ENCODE measurements at places on chromosomes 3 and 15. TPM values are rescaled to one million over a fixed set of nuclear protein-coding genes. Genes with fewer than 3 reads are reported as not detected.

The ALPK3 gene
- 33.5 TPM for total RNA-seq

The ZIC4 gene
- total RNA-seq = 3.4 TPM

The GOLGA6L7 gene
- not detected for total RNA-seq

The FETUB gene
- not detected for total RNA-seq

The ATP2C1 gene
- total RNA-seq = 59.8 TPM

All from LHCN-M2 (cell line).